Activated T-cell treated with anti-CD3 and anti-CD28 coated beads, Interleukin-2, amount 50 U/mL, for 72 hours (primary cell): ENCODE measurements at places on chromosomes 4 and X.

- no peak for DNase-seq
These were observed 208.3 kb upstream of the MID1 start for GRCh38 chrX:10828640-10829039.

GRCh38 chr4:176717237-176717636 lies 75.5 kb downstream of the VEGFC start:
- DNase-seq: no peak

DNA sequence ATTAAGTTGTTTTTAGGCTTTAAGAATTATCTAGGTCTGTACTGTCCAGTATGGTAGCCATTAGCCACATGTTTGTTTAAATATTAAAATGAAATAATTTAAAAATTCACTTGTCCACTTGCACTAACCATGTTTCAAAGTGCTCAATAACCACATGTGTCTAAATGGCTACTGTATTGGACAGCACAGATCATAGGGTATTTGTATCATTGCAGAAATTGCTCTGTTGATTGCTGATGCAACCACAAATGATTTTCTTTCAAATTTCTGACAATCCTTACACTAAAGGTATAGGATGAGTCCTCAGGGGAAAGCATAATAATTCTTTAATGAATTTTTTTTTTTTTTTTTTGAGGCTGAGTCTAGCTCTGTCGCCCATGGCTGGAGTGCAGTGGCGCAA lies 84.9 kb downstream of the KDM6A start:
- no peak for DNase-seq

DNA sequence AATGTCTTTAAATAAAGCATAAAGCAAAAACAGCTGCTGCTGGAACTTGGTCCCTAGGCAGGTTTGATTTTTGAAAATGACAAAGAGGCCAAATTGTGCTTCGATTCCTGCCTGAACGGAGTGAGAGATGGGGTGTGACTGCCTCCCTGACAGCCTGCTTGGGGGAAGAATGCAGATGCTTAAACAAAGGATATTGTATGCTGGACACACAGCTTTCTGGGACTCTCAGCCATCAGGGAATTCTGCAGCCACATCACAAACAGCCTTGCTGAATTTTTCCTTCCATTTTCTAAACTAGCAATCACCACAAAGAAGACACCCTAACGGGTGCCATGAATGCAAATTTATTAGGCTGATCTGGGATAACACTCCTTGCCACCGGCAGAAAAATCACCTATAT lies 83.9 kb upstream of the CPEB2 start:
- DNase-seq: no peak

DNA sequence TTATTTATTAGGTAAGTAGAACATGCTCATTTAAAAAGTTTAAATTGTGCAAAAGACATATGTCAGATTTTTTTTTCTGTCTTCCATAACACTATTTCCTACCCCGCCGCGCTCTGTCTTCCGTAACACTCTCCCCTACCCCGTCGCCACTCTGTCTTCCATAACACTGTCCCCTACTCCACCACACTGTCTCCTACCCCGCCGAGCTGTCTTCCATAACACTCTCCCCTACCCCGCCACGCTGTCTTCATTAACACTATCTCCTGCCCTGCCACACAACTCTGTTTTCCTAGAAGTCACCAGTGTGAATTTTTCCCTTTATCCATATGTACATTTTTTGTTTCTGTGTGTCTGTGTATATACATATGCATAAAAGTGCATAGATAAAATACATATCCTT lies 4.4 kb downstream of the MSMO1 start:
- DNase-seq: no peak

GRCh38 chr4:173370130-173370476 lies 651 bp upstream of the SAP30 start:
- no peak for DNase-seq

DNA sequence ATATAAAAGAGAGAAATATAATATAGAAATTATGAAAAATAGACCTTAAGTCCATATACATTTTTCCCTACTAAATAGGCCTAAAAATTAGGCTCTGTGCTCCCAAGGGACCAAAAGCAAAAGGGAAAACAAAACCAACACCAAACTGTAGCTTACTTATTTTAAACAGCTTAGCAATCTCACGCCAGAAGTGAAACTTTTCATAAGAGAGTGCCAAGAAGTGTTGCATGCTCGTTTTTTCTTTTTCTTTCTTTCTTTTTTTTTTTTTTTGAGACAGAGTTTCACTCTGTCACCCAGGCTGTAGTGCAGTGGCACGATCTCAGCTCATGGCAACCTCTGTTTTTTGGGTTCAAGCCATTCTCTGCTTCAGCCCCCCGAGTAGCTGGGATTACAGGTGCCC lies 250.4 kb downstream of the TMA16 start:
- DNase-seq: no peak

GRCh38 chrX:151974336-151975227 lies at the start of gene GABRE:
Gene GABRE, minus strand, starts transcription at chrX:151974676. Its CDS starts 51 bp downstream, at chrX:151974625.
- DNase-seq: peak; percentile 0

- DNase-seq: no peak
These were observed 119.3 kb downstream of the C4orf51 start for GRCh38 chr4:145799223-145799622.

- no peak for DNase-seq
These were observed 22.2 kb downstream of the DTHD1 start for GRCh38 chr4:36303426-36304137.

GRCh38 chr4:3246458-3247398 lies 2.2 kb upstream of the MSANTD1 start:
- DNase-seq: no peak

- peak; percentile 6 for DNase-seq
These were observed 315.9 kb downstream of the MAPK10 start for GRCh38 chr4:86043755-86044592.

DNA sequence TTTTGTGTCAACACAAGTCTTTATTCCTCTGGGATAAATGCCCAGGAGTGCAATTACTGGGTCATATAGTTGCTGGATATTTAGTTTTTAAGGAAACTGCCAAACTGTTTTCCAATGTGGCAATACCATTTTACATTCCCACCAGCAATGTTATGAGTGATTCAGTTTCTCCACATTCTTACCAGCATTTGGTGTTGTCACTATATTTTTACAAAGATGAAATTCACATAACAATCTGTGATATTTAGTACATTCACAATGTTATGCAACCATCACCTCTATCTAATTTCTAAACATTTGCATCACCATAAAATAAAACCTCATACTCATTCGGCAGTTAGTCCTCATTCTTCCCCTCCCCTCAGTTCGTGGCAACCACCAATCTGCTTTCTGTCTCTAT lies 75.0 kb downstream of the MAMLD1 start:
- no peak for DNase-seq

DNA sequence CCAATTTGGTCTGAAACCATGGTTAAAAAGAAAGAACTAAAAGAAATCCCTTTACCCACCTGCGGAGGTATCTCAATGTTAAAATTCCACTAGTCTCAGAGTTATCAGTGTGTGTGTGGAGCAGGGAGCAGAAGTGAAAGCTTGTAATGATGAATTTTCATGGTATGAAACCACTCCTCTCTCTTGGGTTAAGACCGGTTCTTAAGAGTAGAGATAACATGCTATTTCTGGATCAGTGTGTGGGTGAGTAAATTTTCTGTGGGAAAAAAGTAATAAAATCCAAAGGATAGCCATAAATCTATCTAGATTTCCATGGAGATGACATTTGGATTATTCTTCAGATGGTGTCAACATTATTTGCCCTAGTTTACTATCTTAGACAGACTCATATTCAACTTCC lies 3.2 kb downstream of the FGF13 start:
- DNase-seq: no peak

GRCh38 chr4:93834249-93835066 lies 5.9 kb downstream of the ATOH1 start:
- no peak for DNase-seq

DNA sequence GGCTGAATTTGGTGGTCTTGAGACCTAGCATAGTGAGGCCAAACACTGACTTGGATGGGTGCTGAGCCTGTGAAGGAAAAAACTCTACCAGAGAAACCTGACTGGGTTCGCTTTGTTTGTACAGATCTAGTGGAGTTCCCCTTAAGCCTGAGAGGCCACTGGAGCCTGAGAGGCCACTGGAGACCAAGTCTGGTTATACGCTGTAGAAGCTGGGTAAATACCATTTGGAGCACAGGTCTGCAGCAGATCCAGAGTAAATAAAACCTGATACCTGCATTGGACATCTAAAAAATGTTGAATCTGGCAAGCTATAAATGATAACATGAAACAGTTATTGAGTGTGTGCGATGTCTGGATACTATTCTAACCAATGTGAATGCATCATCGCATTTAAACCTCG lies 104.3 kb upstream of the IGSF1 start:
- no peak for DNase-seq

- no peak for DNase-seq
These were observed 1793.7 kb upstream of the TENM3 start for GRCh38 chr4:180449395-180449956.

DNA sequence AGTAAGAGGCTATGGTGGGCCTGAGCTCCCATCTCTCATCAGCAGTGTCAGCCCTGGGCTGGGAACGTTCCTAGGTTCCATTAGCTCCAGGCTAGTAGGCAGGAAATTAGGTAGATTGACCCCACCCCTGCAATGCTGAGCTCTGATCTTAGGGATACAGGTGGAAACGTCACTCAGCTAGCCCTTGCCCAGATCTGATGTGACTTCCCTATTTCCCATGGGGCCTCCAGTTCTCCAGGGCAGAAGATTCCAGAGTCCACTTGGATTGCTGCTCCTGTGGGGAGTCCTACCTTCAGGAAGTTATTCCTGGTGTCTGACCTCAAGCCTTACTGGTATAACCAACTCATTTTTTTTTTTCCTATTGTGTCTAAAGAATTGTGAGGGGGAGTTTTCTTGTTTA lies 81.1 kb downstream of the EFNB1 start:
- DNase-seq: no peak

GRCh38 chrX:2488621-2489285 lies 12.0 kb downstream of the DHRSX start:
- DNase-seq: no peak

GRCh38 chr4:176238157-176238610 lies 30.8 kb downstream of the ASB5 start:
- no peak for DNase-seq

GRCh38 chr4:147078875-147079658 lies 133.4 kb upstream of the TTC29 start:
- no peak for DNase-seq

GRCh38 chr4:8164194-8164565 lies 5.6 kb upstream of the ABLIM2 start:
- no peak for DNase-seq

DNA sequence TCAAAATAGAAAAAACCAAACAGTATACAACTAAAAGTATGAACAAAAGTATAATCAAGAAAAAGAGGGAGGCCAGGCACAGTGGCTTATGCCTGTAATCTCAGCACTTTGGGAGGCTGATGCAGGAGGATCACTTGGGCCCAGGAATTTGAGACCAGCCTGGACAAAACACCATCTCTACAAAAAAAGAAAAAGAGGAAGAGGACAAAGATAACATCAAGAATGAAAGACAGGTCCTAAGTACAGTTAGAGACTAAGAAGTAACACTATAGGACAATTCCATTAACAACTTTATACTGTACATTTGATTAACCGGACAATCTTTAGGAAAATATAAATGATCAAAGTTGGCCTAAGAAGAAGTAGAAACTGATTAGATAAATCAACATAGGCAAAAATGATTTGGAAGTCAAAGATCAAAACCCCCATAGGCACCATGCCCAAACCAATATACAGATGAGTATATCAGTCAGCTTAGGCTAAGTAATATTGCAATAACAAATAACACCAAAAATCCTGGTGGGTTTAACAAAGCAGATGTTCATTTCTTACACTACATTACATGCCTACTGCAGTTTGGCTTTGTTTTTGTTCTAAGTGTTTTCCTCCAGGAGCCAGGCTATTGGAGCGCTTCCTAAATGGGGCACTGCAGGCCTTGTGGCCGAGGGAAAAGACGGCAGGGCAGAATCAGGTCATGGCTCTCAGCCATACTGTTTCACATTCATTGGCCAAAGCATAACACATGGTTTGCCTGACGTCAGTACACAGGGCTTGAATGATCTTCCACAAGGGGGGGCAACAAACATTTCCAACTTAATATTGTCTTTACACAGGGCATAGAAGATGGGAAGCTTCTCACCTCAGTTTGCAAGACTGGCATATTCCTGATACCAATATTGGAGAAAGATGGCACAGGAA lies 42.2 kb upstream of the HGFAC start:
- DNase-seq: no peak

DNA sequence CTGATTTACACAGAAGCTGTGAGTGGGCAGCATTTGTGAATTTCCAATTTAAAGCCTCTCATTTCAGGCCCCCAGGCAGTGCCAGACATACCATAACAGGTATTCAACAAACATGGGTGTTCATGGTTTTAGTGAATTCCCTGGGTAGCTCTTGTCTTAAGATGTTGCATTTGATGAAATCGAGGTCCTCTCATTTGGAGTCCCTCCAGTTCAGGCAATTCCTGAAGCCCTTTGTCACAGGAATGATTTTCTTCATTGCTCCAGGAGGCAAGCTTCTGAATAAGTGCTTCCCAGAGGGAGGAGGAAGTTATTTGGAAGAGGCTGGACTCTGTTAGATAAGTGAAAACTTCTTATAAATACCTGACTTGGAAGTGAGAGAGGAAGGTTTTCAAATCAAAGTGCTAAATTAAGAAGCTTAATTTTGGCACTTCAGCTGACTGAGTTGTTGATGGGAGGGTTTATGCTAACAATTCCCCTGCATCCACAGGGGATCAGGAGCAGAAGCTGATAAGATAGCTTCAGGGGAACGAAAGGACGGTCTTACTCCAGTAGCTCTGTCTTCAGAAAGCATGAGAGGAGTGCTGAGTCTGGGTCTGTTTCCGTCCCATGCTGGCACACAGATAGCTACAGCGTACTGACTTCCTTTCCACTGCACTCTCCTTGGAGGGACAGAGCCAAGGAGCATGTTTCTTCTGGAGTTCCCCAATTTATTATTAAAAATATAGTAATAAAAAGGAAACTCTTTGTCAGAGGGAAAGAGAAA lies 543.1 kb downstream of the GBA3 start:
- DNase-seq: no peak

DNA sequence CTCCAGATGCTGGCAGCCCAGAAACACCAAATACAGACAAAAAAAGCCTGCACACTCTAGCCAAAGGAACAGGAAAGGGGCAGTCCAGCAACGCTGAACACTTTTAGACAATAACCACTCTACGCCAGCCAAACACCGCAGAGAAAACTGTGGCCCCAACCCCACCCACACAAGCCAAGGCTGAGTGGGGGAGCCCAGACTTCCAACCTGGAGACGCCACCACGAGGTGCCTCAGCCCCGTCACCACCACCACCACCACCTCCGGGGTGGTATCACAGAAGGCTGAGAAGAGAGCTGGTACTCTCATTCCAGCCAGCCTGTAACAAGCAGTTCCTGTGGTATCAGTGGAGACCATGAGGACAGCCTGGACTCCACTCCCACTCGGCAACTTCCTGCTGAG lies 22.8 kb downstream of the MEPE start:
- no peak for DNase-seq

- DNase-seq: no peak
These were observed 22.5 kb downstream of the RWDD4 start for GRCh38 chr4:183636503-183636902.

GRCh38 chrX:41542135-41542534 lies 95.0 kb downstream of the NYX start:
- no peak for DNase-seq

GRCh38 chr4:76977736-76978350 lies 28.3 kb downstream of the SEPTIN11 start:
- DNase-seq: no peak
